NCI-H1092 (cell line): ENCODE measurements at places on chromosomes 1 and 21.

DNA sequence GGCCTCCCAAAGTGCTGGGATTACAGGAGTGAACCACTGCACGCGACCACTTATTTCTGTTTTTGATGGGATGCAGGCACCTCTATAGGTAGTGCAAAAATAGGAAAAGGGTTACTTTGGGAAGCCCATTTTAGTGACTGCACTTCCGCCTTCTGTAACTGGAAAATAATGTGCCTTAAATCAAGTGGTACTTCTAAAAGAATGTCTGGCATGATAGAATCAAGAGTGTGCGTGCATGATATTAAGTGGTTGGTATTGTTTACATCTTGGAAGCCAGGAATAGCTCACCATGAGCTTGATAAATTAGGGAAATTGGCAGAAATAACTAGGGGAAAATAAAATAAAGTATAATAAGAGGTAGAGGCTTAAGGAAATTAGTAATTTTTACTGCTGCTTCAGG is 1067.0 kb downstream of the ADGRL2 start:
- DNase-seq: no peak

- DNase-seq: no peak
Observed at GRCh38 chr1:148318123-148318903, 164.8 kb downstream of the PPIAL4G start.

DNA sequence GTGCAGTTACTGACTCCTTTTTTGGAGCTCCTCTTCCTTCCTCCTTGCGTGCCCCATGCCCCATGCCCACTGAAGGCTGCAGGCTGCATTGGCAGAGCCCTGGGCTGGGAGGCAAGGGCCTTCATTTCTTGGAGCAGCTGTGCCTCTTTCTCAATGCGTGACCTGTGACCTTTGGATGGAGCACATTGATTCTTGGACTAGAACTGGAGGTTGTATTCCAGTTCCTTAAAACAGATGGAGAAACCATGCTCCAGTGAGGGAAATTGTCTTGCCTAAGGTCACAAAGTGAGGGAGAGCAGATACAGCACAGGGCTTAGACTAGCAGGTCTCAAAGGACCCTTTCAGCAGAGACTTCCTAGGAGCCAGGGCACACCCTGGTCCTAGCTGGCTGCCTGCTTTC is 9.0 kb downstream of the TMEM269 start:
- DNase-seq: no peak

GRCh38 chr1:236156512-236157208 is 14.3 kb downstream of the GPR137B start:
- DNase-seq: no peak

DNA sequence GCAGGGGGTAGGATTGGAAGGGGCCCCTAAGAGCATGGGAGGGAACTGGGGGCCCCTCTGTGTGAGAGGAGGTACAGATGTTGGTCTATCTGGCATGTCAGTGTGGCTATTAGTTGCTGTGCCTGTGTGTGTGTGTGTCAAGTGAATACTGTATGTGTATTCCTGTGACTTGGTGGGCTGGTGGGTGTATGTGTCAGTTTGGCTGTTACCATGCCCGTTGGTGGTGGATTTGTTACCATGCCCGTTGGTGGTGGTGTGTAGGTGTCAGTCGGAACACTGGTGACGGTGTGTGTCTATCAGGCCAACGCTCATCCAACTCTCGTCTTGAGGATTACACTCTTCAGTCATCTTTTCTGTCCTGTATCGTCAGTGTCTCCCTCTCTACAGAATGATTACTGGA is 22.6 kb downstream of the TFAP2E start:
- DNase-seq: no peak

DNA sequence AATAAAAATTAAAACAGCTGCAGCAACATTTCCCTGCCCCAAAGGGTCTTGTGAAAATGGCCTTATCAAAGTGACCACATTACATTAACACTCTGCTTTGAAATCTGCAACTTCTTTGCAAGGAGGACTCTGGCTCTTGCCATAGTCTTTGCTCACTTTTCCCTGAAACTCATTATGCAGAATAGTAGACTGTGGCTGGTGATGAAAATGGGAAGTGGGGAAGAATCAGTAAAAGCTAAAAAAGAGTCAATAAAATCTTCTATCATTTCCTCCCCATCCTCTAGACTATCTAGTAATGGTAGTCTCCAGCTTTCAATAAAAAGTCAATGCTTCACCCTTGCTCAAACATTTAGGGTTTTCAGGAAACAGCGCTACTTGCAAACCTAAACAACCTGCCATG is 18.6 kb upstream of the NUP133 start:
- DNase-seq: no peak

DNA sequence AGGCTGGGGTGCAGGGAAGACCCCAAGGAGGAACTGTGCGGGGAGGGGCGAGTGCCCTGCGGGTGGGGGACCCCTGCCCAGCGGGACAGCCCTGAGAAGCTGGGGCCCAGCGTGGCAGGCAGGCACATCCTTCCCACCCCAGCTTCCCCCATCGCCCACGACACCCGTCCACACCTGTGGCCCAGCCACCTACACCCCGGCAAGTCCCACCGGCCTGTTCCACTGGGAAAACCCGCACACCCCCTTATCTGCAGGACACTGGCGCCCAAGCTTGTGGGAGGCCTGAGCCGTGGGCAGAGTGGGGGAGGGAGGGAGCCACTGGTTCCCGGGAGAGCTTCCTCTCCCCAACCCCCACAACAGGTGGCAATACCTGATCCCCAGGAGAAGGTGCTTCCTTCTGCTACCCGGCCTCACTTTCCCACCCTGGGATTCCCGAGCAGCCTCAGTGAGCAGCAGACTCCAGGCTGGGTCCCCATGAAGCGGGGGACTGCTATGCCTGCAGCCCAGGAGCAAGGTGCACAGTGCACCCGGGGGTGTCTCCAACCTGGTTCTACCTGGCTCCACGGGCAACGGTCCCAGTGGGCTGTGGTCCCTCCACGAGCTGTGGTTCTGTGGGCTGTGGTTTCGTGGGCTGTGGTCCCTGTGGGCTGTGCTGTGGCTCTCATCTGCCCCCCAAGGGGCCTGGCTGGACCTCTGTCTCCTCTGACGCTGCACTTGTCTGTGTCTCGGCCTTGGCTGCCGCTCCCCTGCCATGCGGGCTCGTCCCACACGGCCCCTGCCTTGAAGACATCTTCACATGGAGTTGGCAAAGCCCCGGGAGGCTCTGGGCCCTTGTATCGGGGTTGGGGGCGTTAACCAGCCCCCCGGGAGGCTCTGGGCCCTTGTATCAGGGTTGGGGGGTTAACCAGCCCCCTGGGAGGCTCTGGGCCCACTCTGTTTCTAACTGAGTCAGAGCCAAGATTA is 37.8 kb upstream of the POFUT2 start:
- no peak for DNase-seq

DNA sequence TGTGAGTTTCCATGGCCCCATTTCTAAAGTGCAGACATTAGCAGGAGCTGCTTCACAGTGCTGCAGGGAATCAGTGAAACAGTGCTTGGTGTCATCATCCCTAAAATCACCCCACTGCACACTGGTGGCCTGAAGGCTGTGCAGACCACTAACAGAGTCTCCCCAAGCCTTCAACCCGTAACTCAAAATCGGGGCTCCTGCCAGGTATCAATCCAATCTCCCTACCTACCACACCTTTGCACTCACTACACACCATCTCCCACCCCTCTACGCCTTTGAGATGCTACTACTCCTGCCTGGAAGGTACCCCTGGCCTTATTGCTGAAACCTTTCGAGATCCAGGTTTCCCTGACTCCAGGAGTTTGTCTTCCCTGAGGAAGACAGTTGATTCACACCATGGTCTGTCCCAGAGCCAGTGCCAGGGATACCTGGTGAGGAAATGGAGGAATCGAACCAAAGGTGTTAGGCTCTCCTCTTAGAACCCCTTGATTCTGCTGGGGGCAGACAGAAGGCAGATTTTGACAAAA is 25.5 kb downstream of the SLC2A1 start:
- DNase-seq: no peak

DNA sequence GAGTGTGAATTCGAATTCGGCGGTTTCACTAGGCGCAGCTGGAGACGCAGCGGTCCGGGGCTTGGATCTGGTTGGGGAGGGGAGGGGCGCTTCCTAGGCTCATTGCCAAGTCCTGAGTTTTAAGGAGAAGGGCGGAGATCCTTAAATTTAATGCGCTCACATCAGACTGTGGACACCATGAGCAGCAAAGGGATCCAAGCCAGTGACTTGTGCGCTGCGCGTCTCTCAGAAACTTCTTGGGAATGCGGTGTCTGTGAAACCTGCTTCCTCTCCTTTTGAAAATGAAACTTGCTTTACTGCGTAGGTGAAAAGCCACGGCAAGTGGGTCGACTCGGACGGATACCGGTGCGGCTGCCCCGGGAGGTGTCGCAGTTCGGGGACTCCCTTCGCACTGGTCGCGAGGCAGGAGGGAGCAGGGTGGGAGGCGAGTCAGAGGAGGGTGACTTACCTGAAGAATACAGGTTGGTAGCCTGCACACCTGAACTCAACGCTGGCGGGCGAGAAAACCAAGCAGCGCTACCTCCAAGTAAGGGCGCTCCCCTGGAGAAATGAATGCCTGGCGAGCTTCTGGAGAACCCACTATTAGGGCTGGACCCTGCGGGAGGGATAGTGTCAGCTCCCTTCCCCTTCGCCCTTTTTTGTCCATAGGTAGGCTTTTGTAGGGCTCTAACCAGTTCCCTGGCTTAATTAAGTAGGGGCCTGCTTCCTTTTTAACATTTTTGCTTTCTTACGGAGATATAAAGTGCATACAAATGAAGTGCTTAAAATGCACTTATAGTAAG is 992 bp downstream of the TENT5C start:
- no peak for DNase-seq

DNA sequence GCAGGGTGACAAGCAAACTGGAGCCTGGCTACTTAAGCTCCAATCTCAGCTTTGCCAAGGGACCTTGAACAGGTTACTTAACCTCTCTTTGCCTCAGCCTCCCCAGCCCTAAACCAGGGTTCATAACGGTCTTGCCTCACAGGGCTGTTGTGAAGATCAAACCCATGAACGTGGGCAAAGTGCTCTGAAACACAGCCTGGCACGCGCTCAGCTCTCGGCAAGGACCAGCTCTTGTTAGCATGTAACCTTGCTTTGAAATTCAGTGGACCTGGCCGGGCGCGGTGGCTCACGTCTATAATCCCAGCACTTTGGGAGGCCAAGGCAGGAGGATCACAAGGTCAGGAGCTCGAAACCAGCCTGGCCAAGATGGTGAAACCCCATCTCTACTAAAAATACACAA is 24.8 kb downstream of the RAP1GAP start:
- no peak for DNase-seq

- no peak for DNase-seq
Observed at GRCh38 chr21:37058261-37058660, 14.6 kb downstream of the PIGP start.

- no peak for DNase-seq
Observed at GRCh38 chr21:30882866-30883597, 1.7 kb upstream of the KRTAP11-1 start.

- no peak for DNase-seq
Observed at GRCh38 chr1:195979646-195980045, 628.6 kb downstream of the KCNT2 start.
